ENCODE measurements at places on chromosomes 12 and 14.

DNA sequence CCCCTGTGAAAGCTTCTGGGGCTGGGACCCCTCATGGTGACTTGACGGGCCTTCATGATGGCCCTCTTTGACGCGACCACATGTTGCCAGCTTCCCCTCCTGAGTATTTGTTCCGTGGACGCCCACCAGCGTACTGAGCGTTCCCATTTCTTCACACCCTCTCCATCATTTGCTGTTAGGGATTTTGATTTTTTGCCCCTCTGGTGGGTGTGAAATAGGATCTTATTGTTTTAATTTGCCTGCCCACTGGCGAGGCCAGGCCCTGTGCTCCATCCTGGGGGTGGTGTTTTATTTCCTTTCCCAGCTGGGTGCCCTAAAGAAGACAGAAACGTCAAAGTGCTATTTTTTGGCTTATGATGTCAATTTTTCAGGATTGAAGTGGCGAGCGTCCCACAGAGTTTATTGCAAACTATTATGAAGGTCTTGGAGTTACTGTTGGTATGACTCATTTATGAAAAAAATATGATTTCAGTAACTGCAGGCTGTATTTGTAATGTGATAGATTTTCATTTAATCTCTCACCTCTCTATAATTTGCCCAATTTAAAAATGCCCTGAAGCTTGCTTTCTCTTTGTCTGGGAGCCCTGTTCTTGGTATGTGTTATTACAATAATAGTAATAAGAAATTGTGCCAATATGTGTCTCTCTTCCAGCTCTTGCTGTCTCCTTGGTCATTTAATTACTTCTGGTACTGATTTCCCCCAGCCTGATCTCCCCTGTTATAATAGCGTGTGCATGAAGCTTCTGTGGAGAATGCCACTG lies 99.6 kb downstream of the SLC25A47 start:
- no peaks in the 10 kb centered on the region for H3K27me3 ChIP-seq
- H3K36me3 ChIP-seq: no peaks in the 10 kb centered on the region
- H3K4me3 ChIP-seq: no peak overlapping the region
- peaks cover 3% of the 10 kb centered on the region for H3K4me1 ChIP-seq
- H3K27ac ChIP-seq: no peak overlapping the region

DNA sequence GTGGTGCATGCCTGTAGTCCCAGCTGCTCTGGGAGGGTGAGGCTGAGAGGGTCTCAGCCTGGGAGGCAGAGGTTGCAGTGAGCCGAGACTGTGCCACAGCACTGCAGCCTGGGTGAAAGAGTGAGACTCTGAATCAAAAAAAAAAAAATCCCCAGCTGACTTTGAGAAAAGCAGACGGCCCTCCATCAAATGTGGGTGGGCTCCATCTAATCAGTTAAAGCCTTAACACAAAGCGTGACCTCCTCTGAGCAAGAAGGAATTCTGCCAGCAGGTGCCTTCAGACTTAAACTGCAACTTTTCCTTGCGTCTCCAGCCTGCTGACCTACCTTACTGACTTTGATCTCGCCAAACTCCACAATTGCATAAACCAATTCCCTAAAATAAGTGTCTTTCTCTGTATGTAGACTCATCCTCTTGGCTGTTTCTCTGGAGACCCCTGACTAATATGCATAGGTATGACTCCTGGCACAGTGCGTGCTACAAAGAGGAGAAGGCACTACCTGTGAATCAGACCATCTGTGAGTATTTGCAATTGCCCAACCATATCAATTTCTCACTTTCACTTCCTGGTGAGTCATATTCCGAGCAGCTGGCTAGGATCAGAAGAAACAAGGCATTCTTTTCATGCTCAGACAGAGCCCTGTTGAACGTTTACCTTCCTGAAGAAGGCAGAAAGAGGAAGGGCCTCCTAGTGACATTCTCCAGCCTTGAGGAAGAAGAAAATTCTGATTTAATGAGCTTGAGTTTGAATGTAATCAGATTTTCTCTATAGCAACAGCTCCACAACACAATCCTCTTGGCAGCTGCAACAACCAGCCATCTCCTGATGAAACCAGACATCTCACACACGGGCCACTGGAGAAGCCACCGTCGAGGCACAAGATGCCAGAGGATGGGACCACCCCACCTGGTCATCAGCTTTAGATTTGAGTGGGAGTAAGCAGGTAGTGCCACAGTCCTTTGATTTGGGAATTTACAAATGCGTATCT lies 54.3 kb downstream of the CLMN start:
- peak; percentile 93 for DNase-seq
- no peaks in the 10 kb centered on the region for H3K27me3 ChIP-seq
- H3K36me3 ChIP-seq: no peaks in the 10 kb centered on the region
- H3K4me3 ChIP-seq: no peak overlapping the region
- H3K4me1 ChIP-seq: peaks cover 5% of the 10 kb centered on the region

DNA sequence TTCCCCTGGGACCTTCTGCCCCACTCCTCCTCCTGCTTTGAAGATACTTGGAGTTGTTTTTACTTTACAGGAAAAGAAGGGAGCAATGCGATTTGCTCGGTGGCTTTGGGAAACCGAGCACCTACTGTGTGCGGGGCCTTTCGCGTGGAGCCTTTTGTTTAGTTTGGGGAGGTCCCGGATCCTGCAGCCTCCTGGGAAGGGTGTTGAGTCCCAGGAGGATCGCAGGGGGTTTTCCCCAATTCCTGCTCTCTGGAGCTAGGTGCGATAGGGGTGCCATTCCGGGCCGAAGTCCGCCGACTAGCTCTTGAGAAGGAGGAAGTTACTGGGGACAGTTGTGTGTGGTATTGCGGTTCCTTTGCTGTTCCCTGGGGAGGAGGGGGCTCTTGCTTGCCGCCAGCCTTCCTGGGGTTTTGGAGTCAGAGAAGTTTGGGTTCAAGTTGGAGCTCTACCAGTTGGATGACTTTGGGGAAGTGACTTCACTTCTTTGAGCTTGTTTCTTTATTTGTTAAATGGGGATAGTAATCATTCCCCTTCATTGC lies 1.1 kb downstream of the BRI3BP start:
- peak overlapping the region; percentile 77 for H3K4me3 ChIP-seq
- H3K27ac ChIP-seq: no peak overlapping the region
- DNase-seq: no peak
- no peaks in the 10 kb centered on the region for H3K27me3 ChIP-seq

DNA sequence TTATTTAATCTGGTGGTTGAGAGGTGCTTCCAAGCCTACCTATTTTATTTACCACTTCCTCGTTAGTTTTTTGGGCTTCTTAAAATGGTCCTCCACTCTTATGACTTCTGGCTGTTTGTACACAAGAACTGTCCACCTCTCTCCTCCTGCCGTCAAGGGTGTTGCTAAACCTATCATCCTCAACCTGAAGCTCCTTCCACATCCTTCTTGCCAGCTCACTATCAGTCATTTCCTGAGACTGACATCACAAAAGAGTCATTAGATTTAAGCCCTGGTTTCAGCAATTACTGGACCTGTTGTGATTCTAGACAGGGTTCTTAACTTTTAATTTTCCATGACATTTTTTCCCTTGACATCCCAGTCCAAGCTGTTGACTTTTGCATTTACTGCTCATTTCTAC lies 91.9 kb downstream of the BICD1 start:
- no peak overlapping the region for H3K27ac ChIP-seq
- H3K4me3 ChIP-seq: no peak overlapping the region
- no peaks in the 10 kb centered on the region for H3K36me3 ChIP-seq
- no peaks in the 10 kb centered on the region for H3K4me1 ChIP-seq
- DNase-seq: peak; percentile 66
- no peaks in the 10 kb centered on the region for H3K27me3 ChIP-seq

DNA sequence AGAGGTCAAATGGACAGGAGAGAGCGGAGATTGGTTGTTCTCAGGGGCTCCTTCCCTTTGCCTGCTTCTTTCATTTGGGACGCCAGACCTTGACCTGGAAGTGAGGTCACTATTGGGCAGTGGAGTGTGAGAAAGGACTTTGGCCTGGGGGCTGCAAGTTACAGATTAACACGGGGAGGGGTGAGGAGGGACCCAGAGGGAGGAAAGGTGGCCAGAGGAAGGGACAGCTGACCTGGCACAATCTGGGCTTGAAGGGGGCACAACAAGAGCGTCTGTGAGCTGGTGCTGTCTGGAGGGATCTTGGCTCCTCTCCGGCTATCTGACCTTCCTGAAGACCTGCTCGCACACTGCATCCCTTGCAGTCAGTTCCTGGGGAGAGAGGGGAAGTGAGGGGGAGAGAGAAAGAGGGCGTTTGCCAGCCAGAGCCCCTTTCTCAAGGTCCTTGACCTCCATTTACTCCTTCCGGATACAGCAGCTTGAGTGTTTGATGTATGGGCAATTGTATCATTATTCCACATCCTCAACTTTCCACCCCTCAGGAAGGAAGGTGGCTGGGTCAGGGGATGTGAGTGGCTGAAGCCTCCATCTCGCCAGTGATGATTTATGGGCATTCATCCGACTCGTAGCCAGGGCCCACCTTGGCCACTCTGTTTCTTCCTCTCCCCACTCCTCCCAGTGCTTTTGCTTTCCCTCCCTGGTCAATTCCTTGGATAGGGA lies 4.7 kb downstream of the RBP5 start:
- peaks cover 8% of the 10 kb centered on the region for H3K36me3 ChIP-seq
- no peak for DNase-seq
- no peaks in the 10 kb centered on the region for H3K4me1 ChIP-seq
- no peaks in the 10 kb centered on the region for H3K27me3 ChIP-seq
- no peak overlapping the region for H3K4me3 ChIP-seq

DNA sequence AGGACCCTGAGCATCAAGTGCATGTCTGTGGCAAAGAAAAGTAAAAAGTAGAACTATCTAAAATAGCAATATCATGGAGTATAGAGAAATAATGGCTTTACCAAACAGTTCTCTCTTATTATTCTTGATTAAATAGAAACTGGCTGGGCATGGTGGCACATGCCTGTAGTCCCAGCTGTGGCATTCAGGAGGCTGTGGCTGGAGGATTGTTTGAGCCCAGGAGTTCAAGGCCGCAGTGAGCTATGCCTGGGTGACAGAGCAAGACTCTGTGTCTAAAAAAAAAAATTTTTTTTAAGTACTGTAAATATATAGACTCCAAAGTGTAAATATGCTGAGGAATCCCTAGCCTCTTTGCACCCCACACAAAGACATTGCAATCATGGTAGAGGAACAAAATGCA lies 121.9 kb downstream of the KITLG start:
- H3K4me1 ChIP-seq: no peaks in the 10 kb centered on the region
- H3K4me3 ChIP-seq: no peak overlapping the region
- H3K27ac ChIP-seq: no peak overlapping the region

- H3K36me3 ChIP-seq: no peaks in the 10 kb centered on the region
- no peaks in the 10 kb centered on the region for H3K4me1 ChIP-seq
- no peak overlapping the region for H3K27ac ChIP-seq
- H3K4me3 ChIP-seq: no peak overlapping the region
Observed at GRCh38 chr14:56708704-56709103, 101.6 kb downstream of the OTX2 start.

GRCh38 chr12:41034686-41035085 lies 153.4 kb upstream of the PDZRN4 start:
- H3K4me1 ChIP-seq: no peaks in the 10 kb centered on the region
- no peaks in the 10 kb centered on the region for H3K36me3 ChIP-seq
- no peak overlapping the region for H3K27ac ChIP-seq
- no peaks in the 10 kb centered on the region for H3K27me3 ChIP-seq

DNA sequence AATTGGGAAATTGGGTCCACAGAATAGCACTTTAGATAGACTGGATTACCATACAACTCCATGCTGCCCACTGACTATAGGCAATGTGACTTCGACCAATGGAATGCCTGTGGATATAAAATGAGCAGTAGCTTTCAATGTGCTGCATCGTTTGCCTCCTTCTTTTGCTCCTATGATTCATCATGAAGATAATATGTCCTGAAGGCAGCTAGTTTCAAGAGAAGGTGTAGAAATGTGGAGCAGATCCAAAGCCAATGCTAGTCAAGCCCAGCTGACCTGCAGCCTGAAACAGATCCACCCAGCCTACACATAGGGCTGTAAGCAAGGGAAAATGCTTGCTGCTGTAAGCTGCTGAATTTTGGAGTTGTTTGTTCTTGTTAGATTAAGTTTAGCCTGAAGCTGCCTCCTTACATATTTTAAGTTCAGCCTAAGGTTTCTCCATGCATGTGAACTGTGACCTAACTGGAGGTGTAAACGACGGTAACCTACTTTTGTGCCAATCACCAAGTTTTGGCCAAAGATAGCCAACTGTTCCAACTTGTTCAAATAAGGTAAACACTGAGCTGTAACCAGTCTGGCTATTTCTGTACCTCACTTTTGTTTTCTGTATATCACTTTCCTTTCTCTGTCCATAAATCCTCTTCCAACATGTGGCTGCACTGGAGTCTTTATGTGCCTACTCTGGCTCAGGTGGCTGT lies 169.1 kb upstream of the AVPR1A start:
- H3K36me3 ChIP-seq: no peaks in the 10 kb centered on the region
- H3K4me1 ChIP-seq: no peaks in the 10 kb centered on the region
- H3K27me3 ChIP-seq: no peaks in the 10 kb centered on the region
- no peak overlapping the region for H3K4me3 ChIP-seq
- DNase-seq: no peak

DNA sequence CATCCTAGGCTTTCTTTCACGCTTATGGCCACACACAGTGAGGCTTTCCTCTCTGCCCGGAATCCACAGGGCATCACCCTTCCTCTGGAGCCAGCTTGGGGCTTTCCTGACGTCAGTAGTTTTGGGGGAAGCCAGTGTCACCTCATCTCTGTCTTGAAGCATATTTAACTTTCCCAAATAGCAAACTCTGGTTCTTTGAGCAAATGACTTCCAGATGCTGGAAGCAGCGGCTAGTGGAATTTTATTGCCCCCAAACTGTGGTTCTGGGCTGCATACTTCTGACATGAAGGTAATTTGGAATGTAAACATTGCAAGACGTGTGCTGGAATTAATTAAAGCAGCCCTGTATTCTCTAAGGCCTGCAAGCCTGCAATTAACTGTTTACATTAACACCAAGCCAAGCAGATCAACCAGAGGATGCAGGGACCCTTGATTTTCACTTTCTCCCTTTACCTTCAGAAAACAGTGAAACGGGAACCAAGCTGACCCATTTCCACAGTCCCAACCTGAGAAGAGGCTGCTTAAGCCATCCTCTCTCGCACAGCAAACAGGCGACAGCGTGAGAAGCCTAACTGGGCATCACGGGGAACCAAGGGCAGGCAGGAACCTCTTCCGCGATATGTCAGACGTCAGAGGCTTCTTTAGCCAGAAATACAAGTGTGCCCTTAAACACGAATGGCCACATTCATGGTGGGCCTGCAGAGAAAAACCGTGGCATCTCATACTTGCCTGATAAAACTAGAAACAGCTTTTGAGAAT lies 258.4 kb downstream of the CACNA1C start:
- H3K36me3 ChIP-seq: no peaks in the 10 kb centered on the region
- peaks cover 21% of the 10 kb centered on the region for H3K4me1 ChIP-seq
- peak; percentile 80 for DNase-seq
- H3K4me3 ChIP-seq: no peak overlapping the region
- peak overlapping the region; percentile 96 for H3K27ac ChIP-seq

DNA sequence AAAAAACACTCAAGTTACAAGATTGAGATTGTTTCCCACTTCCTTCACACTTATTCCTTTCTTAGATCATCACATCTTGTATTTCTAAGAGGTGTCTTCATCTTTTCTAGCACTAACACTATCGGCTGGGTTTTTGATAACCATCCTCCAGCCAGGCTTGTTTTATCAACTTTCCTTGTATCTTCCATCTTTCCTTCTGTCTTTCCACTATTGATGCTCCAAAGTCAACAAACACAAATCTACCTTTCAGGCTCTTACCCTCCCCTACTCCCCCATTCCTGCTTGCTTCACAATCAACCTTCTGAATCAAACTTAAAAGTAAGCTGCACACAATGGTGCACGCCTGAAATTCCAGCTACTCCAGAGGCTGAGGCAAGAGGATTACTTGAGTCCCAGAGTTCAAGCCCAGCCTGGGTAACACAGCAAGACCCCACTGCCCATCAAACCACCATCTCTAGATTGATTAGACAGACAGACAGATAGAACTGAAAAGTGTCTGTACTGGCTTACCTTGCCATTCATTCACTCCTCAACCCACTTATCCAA lies 12.9 kb downstream of the MED13L start:
- DNase-seq: no peak
- H3K27ac ChIP-seq: no peak overlapping the region
- H3K4me1 ChIP-seq: peaks cover 22% of the 10 kb centered on the region
